CD4-positive, alpha-beta memory T cell (primary cell): ENCODE measurements at places on chromosomes 2 and 18.

GRCh38 chr2:128405981-128406613 lies 87.4 kb upstream of the HS6ST1 start:
- DNase-seq = no peak

GRCh38 chr2:6866275-6866671 lies 566 bp upstream of the CMPK2 start:
- peak; percentile 48 for DNase-seq

DNA sequence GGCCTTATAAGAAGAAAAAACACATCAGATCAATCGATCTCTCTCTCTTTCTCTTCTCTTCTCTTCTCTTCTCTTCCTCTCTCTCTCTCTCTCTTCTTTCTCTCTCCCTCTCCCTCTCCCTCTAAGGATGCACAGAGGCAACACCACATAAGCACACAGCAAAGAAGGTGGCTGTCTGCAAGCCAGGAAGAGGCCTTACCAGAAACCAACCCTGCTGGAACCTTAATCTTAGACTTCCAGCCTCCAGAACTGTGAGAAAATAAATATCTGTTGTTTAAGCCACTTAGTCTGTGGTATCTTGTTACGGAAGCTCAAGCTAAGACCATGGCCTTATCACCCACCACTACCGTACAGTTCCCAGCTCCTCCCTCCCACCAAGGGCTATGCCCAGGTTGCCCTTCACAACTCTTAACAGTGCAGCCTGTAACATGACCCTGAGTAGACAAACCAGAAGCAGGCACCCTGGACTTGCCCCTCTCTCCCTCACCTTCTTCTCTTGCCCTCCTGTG lies 25.2 kb upstream of the TMEM237 start:
- DNase-seq = no peak

GRCh38 chr2:67499989-67500388 lies 102.9 kb downstream of the ETAA1 start:
- DNase-seq = no peak

DNA sequence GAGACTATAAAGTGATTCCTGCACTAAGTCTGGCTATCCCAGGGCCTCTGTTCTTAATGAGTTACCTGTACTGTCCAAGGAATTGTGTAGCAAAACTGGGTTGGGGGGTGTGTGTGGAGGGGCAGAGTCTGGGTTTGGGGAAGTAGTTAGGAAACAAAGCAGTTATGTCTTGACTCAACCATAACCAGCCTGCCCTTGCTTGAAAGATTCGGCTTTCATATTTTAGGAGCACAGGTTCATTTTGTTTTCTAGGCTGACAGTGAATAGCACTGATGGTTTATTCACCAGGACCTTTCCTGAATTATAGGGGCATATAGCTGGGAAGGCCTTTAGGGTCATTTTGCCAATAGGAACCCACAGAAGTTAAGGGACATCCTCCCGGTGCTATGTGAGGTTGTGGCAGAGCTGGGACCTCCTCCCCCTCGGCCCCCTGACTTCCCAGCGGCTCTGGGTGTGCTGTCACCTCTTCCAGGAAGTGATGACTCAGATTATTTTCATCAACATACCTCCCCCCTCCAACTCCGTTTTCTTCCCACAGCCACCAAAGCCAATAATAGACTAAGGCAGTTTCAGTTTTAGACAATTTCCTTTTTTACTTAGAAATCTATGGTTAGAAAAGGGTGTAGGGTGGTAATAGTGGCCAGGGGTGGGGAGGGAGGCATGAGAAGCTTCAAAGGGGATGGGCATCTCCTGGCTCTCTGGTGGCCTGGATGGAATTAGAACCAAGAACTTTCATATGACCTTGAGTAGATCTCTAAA lies 44.8 kb downstream of the SETBP1 start:
- DNase-seq = peak; percentile 62

DNA sequence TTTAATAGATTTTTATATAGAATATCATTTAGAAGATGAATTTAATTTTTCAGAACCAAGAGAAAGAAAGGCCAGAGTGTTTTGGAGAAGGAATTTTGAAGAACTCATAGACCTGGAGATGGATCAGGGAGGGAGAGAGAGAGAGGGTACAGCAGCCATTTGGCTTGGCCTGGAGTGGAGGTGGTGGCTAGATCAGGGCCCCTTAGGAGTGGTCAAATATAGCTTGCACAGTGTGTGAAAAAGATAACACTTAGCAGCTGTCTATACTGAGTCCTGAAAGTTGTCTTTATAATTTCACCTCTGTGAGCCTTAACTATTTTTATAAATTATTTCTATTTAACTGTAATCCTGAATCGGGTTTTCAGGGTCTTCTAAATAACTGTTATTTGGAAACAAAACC lies 38.8 kb upstream of the ACYP2 start:
- no peak for DNase-seq

DNA sequence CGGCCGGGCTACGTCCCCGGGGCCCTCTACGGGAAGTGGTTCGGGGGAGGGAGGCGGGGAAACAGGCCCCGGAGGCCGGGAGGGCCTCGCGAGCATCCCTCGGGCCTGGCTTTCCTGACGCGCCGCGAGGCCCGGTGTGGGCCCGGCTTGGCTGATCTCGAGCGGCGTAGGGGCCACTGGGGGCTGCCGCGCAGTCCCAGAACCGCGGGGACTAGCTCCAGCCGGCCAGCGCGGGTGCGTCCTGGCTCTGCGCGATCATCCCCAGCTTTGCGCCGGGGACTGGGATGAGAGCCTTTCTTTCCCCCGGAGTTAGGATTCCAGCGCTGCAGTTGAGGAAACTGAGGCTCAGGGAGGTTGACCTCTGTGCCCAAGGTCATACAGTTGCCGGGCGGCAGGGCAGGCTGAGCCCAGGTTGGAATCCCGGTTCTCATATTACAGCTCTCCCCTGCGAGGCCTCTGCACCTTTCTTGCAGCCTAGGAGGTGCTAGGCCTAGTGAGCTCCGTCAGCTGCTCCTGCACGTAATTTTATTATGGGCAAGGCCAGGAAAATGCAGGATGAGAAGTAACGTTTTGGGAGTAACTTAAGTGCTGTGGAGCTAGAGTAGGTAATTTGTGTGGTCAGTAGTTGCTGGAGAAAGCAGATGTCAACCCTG lies 501 bp downstream of the LPIN1 start:
- no peak for DNase-seq
